Natural killer cell treated with Interleukin-12 subunit alpha and Interleukin-12 subunit beta and Interleukin-15 and Interleukin-18, amount 100 ng/mL, for 72 hours (primary cell): ENCODE measurements at places on chromosomes 12 and 14.
A peak's percentile ranks its signal among the peaks of the same experiment; 100 is the strongest.

DNA sequence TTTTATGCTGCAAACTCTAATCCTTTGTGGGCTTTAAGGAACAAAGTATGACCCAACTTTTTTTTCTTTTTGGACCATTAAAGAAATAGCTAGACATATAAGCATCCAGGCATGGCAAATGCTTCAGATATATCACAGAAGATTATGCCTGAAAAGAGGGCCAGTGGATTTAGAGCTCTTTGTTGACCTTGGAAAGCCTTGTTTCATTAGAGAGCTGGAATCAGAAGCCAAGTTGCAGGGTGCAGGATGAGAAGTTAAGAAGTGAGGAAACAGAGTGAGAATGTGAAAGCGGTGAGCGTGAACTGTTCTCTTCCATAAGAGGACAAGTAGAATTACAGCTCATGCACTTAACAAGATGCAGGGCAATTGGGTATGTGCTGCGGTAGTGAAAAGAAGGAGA is 373.7 kb downstream of the SYT1 start:
- H3K4me3 ChIP-seq: no peak overlapping the region
- no peaks in the 10 kb centered on the region for H3K4me1 ChIP-seq
- H3K27me3 ChIP-seq: no peaks in the 10 kb centered on the region
- H3K36me3 ChIP-seq: no peaks in the 10 kb centered on the region
- no peak for DNase-seq

- H3K4me1 ChIP-seq: peaks cover 27% of the 10 kb centered on the region
- no peak overlapping the region for H3K4me3 ChIP-seq
- H3K27ac ChIP-seq: no peak overlapping the region
- no peaks in the 10 kb centered on the region for H3K27me3 ChIP-seq
- no peak for DNase-seq
Observed at GRCh38 chr12:75452675-75453330, 27.8 kb upstream of the GLIPR1 start.

DNA sequence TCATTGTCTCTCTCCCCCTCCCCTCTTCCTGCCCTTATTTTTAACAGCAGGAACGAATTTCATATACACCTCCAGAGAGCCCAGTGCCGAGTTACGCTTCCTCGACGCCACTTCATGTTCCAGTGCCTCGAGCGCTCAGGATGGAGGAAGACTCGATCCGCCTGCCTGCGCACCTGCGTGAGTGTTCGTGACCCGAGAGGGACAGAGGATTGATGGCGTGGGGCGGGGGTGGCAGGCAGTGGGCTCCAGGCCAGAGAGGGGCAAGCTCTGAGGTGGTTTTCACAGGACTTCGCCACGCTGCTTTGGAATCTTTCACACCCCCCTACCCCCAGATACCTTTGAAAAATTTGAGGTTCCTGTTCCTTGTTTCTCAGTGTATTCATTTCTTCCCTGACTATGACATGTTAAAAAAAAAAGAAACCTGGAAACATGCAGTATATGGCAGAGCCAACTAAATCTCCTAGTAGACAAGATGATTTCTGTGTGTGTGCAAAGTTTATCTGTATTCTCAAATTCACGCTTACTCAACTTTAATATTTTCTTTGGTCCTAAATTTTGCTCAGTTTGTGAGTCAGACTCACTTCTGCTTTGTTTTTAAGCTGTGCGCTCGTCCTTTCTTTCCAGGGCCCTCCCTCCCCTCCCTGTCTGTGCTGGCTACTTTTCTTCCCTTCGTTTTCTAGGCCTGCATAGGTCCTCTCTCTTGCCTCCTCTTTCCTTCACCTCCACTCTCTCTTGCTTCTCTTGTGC is 103.1 kb downstream of the ETV6 start:
- H3K4me3 ChIP-seq: no peak overlapping the region
- H3K4me1 ChIP-seq: peaks cover 28% of the 10 kb centered on the region
- no peaks in the 10 kb centered on the region for H3K27me3 ChIP-seq
- no peak overlapping the region for H3K27ac ChIP-seq
- DNase-seq: no peak
- peaks cover 6% of the 10 kb centered on the region for H3K36me3 ChIP-seq

GRCh38 chr12:53223389-53224060 is 8.5 kb downstream of the RARG start:
- peak overlapping the region; percentile 37 for H3K27ac ChIP-seq
- H3K4me3 ChIP-seq: peak overlapping the region; percentile 58
- peak; percentile 56 for DNase-seq
- no peaks in the 10 kb centered on the region for H3K36me3 ChIP-seq

- H3K4me1 ChIP-seq: no peaks in the 10 kb centered on the region
- no peak overlapping the region for H3K4me3 ChIP-seq
- no peak for DNase-seq
- H3K36me3 ChIP-seq: no peaks in the 10 kb centered on the region
Observed at GRCh38 chr12:31488737-31489338, 102.1 kb downstream of the DENND5B start.
